ENCODE measurements at places on chromosomes 2 and 18. TPM values are rescaled to one million over a fixed set of nuclear protein-coding genes. Genes with fewer than 3 reads are reported as not detected.
A peak's percentile ranks its signal among the peaks of the same experiment; 100 is the strongest.

- DNase-seq: no peak
These were observed 3.6 kb upstream of the ANO7 start for GRCh38 chr2:241184901-241185300.

DNA sequence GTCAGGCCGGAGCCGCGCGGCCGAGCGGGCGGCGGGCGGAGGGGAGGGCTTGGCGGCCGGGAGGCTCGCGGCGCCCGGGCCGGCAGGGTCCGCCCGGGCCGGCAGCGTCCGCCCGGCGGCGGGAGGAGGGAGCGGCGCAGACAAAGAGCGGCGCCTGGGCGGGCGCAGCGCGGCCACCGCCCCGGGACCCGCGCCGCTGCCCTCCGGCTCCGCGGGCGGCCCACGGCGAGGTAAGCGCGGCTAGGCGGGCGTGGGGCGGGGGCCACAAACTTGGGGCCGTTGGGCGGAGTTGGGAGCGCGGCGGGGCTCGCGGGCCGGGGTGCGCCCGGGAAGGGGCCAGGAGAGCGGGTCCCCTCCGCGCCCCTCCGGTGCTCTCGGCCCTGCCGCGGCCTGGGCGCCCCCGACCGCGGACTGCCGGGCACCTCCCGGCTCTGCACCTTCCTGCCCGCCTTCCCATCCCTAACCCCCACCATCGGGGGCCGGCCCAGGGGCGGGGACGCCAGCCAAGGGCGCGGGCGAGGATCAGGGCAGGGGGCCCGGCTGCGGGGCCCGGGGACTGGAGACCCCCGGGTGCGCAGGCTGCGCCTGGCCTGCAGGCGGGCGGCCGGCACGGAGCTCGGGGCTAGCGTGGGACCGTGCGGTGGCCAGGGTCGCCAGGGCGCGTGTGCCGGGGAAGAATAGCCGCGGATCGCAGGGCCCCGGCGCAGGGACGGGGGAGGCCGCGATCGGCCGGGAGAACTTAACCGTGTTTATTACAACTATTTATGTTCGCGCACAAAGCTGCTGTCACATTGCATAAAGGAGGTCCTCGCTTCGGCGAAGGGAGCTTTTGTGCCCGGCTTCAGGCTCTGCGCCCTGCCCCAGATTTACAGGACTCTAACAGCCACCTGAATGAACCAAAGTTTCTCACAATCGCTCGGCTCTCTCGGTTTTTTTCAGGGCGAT lies at the start of gene NCK2:
NCK2 (plus strand) TSS at position 4 of the 945 bp plus-strand sequence. CDS start 110,152 bp downstream, outside the sequence.
- DNase-seq: peak; percentile 78

GRCh38 chr2:164568317-164568716 lies 53.0 kb downstream of the GRB14 start:
- no peak for DNase-seq

GRCh38 chr2:146771531-146771930 lies 1073.3 kb upstream of the ACVR2A start:
- no peak for DNase-seq

DNA sequence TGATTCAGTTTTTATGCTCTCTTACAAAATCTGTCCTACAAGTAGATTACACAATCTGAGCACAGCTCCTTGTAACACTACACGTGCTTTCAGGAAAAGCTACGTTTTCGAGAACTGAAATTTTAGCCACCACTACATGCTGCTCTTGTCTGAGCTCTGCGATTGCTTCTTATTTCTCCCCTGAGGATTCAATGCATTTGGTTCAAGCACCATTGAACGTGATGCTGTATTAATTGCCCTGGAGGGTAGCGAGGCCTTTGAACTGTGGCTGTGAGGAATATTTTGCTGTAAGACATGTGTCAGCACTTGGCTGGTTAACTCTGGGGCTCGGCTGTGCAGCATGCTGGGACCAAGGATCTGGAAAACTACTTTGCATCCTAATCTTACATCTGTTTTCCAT lies 405.8 kb downstream of the EPHA4 start:
- DNase-seq: no peak

DNA sequence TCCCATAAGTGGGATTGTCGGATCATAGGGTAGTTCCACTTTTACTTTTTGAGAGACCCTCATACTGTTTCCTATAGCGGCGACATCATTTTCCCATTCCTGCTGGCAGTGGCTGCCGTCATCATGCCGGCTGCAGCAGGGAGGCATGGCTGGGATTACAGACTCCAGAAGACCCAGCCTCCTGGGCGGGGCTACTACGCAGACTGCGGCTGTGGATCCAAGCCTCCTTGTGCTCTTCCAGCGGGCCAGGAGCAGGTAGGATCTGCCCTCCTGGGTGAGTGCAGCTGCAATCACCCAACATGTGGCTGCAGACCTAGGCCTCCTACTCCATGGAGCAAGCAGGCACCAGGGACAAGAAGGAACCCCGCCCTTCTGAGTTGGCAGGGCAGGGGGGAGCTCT lies 359.2 kb downstream of the GALR1 start:
- DNase-seq: no peak

- DNase-seq: no peak
These were observed 377.9 kb upstream of the RAB12 start for GRCh38 chr18:8231316-8231715.

TWIST2 gene
- 3.0 TPM for polyA plus RNA-seq

FRZB gene
- 0.87 TPM for polyA plus RNA-seq

MOCOS gene
- 0.49 TPM for polyA plus RNA-seq

DGKD gene
- 8.9 TPM for polyA plus RNA-seq

HEATR5B gene
- polyA plus RNA-seq: 8.7 TPM

ANKAR gene
- polyA plus RNA-seq: 3.1 TPM

POTEC gene
- polyA plus RNA-seq: not detected

Measured in pancreas (tissue), 10 donors.